ENCODE measurements at places on chromosomes 16 and 17.

GRCh38 chr17:41683441-41684007, 5.2 kb upstream of the EIF1 start:
- DNase-seq, result no peak

DNA sequence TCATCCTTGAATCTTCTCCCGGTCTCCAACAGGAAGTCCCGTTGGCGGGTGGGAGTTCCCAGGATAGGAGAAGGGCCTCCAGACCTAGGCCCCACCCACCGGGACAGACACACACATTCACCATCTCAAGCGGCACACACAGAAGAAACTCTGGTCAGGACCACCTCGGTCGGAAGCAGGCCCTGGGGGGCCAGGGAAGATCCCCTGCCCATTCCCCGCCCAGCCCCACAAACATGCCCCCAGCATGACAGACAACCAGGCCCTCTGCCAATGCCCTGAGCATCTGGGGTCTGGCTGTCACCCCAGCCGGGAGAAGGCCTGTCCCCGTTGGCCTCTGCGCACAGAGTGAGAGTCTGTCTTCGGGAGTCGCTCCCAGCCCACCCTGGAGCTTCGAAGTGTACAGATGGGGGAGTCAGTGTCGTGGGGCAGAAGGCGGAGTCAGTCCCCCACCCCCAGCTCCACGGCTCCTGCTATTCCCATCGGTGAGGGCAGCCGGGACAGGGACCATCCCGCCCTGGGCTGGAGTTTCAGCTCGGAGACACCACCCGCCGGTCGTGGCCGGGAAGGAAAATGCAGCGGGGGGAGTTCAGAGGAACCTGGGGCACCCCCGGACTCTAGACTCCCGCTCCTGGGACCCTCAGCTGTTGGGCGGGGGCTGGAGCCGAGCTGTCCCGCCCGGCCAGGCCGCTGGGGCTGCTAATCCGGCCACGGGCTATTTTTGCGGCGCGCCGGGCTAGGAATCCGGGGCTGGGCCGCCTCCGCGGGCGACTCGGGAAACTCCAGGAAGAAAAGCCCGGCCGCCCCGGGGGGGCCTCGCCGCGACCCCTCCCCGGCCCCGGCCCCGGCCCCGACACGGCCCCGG, 660 bp downstream of the RHBDF1 start:
- peak; percentile 94 for DNase-seq

- peak; percentile 71 for DNase-seq
Measured at GRCh38 chr17:869086-869485, 86.9 kb downstream of the MRM3 start.

- no peak for DNase-seq
Measured at GRCh38 chr16:67077871-67078270, 31.9 kb upstream of the PHAF1 start.

DNA sequence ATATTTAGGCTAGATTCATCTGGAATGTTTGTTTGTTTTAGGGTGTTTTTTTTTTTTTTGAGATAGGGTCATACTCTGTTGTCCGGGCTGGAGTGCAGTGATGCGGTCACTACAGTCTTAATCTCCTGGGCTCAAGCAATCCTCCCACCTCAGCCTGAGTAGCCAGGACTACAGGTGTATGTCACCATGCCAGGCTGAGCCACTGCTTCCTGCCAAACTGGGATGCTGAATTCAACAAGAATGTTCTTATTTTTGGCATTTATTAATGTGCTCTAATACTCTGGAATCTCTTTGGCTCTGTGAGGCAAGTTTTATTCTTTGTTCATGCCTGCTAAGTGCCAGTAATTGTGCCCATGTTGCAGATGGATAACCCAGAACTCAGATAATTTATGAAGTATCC, 21.5 kb downstream of the SP2 start:
- DNase-seq, result no peak

GRCh38 chr17:48503747-48504146, 27.1 kb downstream of the HOXB1 start:
- peak; percentile 91 for DNase-seq

DNA sequence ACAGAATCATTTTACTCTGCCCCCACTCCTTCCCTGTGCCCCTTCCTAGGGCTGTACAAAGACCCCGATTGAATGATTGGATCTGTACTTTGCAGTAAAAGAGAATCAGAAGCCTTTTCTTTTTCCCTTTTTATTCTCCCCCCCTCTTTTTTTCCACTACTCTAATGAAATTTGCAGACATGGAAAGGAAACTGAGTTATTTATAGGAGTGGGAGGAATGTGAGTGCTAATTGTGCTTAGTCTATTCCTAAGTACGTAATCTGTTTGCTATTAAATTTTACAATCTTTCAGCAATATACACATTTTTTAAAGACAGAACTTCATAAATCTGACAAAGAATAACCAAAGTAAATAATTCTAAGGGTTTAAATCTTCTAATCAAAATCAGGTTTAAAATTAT, 314.3 kb downstream of the MAP2K6 start:
- no peak for DNase-seq

- peak; percentile 51 for DNase-seq
Measured at GRCh38 chr16:88999457-89000206, 22.6 kb upstream of the CBFA2T3 start.

DNA sequence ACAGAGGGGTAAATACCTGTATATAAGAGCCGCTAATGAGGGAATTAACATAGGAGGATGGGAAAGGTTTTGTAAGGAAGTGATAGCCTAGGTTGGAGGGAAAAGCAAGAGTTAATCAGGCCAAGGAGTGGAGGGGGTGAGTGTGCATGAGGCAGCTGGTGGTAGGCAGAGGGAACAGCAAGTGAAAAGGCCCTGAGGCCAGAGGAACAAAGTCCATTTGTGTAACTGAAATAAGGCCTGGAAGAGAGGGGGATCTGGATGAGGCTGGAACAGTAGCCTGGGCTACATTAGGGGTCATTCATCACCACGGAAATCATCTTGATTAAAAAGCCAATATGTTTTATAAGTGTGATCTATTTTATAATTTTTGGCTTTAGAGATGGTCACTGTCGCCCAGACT, 45.7 kb downstream of the FZD2 start:
- no peak for DNase-seq

- no peak for DNase-seq
Measured at GRCh38 chr17:39659279-39660010, 5.7 kb upstream of the TCAP start.

GRCh38 chr17:5584383-5585286, at the start of gene NLRP1:
NLRP1 (minus strand) TSS chr17:5584509; CDS start chr17:5583957, 552 bp downstream.
- DNase-seq, result peak; percentile 61

DNA sequence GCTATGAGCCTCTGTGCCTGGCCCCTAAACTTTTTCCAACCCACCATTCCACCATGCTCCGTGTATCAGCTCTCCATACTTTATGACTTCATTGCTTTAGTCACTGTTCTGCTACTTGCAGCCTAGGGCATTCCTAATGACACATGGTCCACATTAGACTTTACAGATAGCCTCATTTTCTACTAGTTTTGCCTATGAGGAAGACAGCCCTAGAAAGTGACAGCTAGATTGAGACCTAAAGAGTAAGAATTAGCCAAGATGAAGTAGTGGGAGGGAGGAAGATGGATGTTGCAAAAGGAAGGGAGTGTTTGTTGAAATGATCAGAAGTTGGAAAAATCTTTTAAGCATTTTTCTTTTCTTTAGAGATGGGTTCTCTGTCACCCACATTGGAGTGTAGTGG, 11.0 kb downstream of the C16orf54 start:
- no peak for DNase-seq

- no peak for DNase-seq
Measured at GRCh38 chr16:52872731-52873130, 180.0 kb downstream of the CHD9NB start.

DNA sequence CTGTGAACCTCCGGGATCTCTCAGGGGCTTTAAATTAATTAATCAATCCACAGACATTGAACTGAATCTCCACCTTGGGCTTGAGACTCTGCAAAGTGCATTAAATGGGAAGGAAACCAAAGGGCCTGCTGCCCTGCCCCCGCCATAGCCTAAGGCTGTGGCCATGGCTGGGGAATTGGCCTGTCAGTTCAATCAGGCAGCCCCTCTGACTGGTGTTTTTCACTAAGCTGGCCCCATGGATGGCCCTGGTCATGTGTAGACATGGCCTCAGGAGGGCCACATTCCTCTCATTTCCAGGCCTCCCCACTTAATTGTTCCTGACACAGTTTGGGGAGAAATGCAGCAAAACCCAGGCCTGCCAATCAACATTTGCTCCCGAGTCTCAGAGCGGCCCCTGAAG, 499.8 kb downstream of the WWOX start:
- peak; percentile 85 for DNase-seq

- DNase-seq, result no peak
Measured at GRCh38 chr17:31310886-31311285, 3.0 kb downstream of the EVI2B start.

DNA sequence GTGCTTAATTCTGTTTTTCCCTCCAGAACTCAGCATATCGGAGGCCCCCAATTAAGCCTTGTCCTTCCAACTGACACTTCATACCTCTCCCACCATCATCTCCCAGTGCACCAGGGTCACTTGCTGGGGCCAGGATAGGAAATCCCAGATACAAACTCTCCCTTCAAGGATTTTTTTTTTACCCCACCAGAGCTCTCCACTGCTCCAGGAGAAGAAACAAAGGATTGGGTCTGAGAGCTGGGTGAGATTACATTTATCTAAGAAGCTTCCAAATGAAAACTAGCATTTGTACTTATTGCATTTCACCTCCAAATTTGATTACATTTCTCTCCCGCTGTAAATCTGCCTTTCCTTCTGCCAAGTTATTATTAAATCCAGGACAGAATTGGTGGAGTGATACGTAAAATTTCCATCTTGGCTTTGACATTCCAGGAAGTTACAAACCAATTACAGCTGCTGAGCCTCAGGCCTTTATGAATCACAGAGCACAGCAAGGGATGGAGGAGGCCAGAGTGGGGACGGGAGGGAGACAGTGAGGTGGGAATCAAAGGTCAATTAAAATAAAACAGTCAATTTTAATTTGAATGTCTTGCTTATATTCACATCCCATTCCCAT, 123.5 kb downstream of the USP31 start:
- DNase-seq, result no peak

DNA sequence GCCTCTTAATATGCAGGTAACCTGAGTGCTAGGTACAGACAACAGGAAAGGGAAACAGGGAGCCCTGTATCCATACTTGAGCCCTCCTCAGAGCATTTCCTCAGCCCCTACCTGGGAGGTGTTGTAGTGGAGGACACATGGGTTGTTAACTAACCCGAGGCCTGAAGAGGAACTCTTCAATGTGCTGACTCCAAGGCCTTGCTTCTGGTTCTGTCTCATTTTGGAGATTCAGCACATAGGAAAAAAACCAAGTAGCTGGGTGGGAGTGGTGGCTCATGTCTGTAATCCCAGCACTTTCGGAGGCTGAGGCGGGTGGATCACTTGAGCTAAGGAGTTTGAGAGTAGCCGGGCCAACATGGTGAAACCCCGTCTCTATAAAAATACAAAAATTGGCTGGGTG, 24.8 kb downstream of the SNX11 start:
- DNase-seq, result no peak

- DNase-seq, result peak; percentile 78
Measured at GRCh38 chr17:66727634-66728570, 107.0 kb upstream of the CACNG5 start.

DNA sequence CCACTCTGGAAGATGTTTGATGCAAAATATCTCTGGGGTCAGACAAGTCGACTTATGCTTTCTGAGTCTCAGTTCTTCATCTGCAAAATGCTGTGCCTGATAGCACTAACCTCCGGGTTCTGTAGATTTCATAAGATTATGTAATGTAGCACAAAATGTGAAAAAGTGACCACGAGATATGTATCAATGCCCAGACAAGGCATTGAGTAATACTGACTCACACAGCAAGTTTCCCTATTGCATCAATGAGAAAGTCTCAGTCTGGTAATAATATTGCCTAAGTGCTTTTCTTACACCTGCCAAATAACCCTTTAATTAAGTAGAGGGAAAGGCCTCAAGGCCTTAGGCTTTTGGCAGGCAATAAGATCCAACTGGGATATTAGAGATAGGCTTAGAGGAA, 41.4 kb upstream of the MMP2 start:
- DNase-seq, result no peak

DNA sequence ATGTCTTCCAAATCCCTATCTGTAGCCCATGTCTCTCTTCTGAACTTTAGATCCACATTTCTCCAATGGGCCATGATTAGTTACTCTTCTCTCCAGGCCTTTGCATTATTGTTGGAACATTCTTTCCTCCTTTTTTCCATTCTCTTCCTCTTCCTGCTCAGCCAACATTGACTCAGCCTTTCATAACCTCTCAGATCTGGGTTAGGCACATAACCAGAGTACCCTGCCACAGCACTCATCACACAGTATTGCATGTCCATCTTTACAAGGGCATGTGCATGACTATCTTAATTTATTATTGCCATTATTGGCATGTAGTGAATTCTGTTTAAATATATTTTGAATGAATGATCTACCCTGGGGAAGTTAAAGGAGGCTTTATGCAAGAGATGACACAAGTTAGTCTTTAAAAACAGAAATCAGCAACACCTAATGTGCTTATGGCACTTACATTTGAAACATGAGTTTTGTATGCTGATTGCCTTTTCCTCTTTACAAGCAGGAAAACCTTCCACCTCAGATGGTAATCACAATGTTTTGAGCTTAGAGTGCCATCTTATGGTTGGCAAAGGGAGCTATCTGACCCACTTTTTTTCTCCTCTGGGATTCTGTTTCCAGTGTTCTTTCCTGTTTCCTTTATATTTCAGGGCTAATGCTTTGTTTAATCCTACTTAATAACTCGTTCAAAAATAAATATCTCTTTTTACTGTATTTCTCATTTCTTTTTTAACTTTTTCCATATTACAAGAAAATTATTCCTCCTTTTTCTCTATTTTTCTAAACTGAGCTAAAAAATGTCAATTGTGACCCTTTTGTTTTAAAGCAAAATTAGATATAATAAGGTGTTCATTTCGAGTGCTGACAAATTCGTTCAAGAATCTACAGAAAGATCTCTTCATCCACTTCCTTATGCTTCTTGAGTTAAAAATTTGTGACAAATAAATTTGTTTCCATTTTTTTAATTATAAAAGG, 151.0 kb upstream of the RBL2 start:
- DNase-seq, result no peak

DNA sequence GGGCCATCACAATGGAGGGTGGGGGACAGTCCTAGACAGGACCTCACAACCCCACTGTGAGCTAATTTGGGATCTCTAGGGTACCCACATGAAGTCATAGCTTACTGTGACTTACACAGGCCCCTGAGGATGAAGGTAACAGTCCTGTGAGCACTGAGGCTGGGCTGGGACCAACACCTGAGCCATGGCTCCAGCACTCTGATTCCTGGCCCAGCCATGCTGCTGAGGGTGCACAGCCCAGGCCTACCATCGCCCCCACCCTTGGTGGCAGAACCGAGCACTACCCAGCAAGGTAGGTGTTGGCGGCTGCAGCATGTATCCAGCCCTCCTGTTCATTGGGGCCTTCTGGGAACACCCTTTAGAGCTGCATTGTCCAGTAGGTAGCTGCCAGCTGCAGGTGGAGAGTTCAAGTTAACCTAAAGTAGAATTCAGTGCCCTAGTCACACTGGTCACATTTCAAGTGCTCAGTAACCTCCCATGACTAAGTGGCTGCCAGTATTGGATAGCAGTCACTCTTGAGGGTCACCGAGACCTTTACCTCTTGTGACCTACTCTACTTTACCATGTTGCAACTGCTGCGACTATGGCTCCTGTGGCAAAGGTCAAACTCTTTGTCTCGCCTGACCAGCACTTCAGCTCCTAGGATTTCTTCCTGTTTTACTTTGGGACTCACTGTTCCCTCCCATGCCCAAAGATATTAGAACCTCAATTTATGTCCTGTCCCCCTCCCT, 11.6 kb downstream of the AKAP1 start:
- DNase-seq, result no peak
